ENCODE measurements at places on chromosomes 6 and 20.

DNA sequence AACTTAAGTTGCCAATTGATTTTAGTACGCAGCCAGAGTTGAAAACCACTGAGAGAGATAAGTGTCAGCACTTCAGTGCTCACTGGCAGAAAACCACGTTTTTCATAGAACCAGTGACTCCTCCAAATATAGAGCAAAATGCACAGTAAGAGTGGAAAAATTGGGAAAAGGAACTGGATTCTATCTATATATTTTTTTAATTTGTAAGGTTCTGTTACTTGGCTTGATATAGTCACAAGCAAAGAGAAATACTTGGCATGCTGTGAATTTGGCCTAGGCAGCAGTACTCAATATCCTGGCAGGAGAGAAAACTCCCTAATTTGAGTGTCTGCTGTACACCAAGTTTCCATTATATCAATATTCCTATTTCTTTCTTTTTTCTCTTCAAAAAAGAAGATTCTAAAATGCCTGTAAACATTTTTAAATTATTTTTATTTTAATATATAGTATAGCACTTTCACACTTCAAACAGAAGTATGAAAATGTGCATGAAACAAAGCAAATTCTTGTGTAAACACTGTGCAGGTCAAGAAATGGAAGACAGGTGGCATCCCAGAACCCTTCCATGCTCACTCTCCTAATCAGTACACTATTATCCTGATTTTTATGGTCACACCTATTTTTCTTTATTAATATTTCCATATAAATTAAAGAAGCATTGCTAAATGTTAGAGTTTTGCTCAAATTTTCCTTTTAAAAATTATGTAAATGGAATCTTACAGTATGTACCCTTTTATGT, 561.8 kb upstream of the RNF217 start:
- DNase-seq = no peak

- no peak for DNase-seq
Measured at GRCh38 chr20:3741836-3742458, 9.5 kb downstream of the HSPA12B start.

- peak; percentile 88 for DNase-seq
Measured at GRCh38 chr20:4814696-4815252, 93.1 kb downstream of the PRND start.

DNA sequence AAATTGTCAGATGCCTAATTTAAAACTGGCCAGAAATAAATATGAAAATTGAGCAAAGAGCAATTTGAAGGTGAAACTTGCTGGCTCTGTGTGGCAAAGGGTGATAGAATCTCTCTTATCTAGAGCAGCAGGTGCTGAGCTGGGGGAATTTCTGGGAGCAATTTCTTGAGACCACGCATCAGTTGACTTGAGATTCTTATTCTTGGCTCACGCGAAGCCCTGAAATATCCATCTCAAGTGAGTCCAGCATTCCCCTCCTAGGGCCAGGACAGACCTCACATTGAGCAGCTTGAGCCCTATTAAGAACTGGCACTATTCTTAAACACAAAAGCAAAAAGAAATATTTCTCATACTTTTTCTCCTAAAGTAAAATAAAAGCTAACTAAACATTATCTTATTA, 66.3 kb downstream of the MAP7 start:
- no peak for DNase-seq

DNA sequence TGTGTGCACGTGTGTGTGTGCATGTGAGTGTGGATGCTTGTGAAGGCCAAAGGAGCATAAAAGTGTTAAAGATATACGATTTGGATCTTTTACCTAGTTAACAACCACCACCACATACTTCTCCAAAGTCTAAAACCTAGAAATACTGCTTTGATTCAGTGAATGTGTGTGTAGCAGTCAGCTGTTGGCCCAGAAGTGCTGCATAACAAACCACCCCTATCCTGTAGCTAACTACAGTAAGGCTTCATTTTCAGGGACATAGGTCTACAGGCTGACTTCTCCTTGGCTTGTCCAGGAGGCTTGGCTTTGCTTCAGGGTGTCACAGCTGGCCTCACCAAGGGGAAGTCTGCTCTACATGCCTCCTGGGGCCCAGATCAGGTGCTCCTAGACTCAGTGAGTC, 2.4 kb upstream of the CST8 start:
- no peak for DNase-seq

DNA sequence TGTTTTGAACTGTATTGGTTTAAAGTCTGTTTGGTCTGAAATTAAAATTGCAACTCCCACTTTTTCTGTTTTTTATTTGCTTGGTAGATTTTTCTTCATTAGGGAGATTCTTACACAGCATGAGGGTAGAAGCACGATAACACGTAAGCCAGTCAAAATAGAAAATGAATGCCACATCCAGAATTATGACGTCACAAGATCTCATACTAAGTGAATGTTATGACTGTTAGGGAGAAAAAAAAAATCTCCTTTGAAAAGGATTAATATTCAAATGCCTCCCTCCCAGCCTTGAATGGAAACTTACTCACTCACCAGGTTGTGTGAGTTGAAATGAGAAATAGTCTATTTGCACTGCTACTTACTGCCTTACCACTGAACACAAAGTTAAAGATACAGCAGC, 670.8 kb downstream of the TFAP2A start:
- DNase-seq = no peak

DNA sequence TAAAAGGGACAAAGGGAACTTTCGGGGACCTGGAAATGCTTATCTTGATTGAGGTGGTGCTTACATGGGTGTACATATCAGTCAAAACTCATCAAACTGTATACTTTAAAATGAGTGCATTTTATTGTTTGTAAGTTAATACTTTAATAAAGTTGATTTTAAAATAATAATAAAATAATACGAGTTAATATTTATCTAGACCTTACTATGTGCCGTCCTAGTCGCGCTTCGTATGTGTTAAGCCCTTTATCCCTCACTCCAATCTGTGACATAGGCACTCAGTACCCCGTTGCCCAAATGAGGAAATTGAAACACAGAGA, 47.5 kb downstream of the PDYN start:
- DNase-seq = no peak

DNA sequence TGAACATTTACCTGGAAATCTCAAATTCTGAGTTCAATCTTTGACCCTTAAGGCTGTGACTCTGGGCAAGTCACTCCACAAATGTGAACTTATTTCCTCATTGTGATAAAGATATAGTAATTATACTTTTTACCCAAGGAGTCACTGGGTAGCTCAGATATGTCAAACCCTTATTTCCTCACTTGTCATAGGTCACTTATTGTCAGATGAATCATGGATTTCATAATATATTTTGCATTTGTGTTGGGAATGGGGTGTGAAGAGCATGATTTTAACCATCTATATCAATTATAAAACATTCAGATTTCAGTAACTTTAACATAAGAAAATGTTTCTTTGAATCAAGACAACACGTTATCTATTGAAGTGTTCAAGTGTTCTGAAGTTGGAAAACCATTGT, 3.7 kb upstream of the CARMIL1 start:
- DNase-seq = no peak

DNA sequence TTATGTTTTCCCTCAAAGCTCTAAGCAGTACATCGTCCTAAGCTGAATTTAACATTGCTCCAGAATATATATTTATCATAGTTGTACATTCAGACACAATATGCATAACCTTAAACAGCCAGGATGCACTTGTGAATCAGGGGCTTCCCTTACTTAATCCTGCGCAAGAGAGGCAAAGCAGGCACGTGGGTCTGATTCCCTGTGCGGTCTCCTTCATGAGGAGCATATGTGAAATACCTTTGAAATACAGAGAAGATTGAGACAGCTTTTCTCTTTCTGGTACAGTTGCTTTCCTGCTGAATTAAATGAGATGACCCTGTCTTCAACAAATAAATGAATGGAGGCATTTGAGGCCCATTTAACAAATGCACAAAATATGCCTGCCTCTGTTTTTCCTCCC, 1.5 kb downstream of the HTR1E start:
- DNase-seq = no peak

- no peak for DNase-seq
Measured at GRCh38 chr6:8420031-8420588, 15.2 kb downstream of the SLC35B3 start.

DNA sequence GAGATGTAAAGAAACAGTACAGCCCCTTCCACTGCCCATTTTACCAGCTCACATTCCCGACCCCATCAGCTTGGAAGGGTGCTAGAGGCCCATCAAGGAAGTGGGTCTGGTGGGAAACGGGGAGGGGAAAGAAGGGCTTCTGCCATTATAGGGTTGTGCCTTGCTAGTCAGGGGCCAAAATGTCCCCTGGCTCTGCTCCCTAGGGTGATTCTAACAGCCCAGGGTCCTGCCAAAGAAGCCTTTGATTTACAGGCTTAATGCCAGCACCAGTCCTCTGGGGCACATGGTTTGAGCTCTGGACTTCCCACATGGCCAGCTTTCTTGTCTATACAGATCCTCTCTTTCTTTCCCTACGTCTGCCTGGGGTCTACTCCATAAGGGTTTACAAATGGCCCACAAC, 10.6 kb upstream of the ZNF76 start:
- DNase-seq = no peak

- no peak for DNase-seq
Measured at GRCh38 chr6:89410788-89411144, 1.3 kb downstream of the RRAGD start.

DNA sequence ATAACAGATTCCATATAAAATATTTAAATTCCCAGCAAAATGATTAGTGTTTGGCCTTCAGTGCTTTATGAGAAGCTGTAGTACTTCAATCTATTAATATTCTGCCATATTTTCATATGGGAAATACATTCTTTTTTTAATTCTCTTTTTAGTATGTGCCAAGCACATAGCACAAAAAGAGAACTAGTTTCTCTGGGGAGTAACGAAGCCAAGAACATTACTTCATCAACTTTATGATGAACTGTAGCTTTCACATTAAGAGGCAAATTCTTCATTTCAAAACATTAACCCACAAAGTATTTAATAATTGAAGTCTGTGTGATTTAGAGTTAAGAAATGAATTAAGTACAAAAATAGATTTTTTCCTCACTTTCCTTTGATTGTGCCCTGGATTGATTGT, 281.0 kb upstream of the EYS start:
- no peak for DNase-seq

GRCh38 chr6:125781314-125781868, 9.4 kb upstream of the NCOA7 start:
- no peak for DNase-seq

DNA sequence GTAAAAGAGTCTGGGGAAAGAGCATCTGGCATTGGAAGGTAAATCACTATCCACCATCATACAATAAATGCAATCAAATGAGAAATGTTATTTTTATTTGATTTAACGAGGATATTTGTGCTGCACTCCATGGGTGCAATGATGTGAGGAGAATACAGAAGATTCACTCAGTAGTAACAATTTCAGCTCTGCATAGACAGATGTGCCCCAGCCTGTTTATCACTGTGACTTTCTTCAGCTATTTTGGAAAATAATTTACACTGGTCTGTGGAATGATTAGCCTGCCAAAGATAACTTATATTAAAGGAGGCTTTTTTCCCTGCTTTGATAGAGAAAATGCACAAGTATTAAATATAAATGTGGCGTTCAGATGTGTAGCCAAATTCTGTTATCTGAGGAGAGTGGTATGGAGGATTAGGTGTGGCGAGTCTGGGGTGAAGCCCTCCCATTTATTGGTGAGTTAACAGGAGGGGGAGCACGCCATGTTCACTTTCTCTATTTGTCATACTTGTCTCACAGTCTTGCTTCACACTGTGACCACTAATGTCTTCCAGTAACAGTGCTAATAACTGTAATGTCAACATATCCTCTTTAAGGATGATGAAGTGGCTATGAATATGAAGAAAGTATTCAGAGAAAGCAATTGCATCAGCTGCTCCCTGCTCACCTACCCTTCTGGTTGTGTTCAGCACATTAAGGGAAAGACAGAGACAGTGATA, 645.6 kb downstream of the MMUT start:
- DNase-seq = no peak

DNA sequence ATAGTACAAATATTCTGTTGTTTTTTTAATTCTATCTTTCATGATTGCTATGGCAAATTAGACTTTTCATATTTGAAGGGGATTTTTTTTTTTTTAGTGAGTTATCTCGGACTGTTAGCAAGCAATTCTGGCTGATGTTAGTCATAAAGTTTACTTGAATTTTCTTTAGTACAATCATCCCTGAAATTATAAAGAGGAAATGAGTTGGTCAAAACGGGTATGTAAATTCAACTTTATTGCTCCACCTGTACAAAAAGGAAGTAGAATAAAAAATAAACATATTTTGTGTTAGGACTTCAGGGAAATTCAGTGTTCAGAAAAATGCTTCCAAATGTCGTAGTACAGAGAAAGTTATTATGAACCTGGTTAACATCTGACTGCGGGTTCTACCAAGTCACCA, 40.3 kb downstream of the PPP1R14C start:
- DNase-seq = no peak

DNA sequence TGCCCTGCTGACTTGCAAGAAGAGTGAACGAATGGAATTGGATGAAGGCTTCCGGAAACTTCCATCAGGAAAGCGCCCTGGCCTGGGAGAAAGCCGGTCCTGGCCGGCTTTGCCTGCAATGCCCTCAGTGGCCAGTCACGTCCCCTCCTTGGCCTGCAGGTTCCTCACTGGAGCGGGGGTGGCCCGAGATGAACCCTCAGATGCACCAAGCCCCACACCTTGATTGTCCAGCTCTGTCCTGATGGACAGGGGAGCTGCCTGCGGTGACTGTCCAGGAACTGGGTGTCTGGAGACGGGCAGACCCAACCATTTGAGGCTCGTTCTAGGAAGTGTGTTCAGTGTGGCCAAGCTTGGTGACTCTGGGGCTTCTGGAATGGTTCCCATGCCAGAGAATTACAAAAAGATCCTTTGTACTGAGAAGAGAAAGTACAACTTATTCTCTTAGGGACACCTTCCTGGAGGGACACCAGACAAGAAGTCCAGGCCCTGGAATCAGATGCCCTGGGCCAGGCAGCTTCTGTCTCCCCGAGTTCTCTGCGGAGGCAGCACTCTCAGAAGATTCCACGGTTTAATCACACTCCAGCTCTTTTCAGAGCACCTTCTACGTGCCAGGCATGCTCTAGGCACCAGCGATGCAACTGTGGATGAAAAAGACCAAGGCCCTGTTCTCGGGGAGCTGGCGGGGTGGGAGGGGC, 17.1 kb upstream of the SULF2 start:
- no peak for DNase-seq

DNA sequence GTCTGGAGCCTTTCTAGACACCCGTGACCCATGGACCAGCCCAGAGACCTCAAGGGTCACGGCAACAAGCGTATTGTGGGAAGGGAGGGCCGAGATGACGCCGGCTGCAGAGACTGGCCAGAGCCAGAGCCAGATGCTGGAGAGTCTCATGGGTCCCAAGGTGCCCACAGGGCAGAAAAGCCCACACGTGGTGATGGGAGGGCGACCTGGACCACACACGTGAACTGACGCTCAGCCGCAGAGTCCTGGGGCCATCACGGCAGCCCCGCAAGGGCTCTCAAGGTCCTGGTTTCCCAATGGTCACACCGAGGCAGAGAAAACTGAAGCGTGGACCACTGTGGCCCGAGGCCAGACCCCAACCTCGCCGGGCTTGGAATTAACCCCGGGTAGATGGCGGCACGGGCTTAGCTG, 92.6 kb downstream of the YTHDF1 start:
- DNase-seq = no peak

GRCh38 chr6:40960742-40961430, 78.1 kb downstream of the UNC5CL start:
- no peak for DNase-seq
